Stimulated activated CD8-positive, alpha-beta memory T cell treated with anti-CD3 and anti-CD28 coated beads, Interleukin-15, amount 100 ng/mL, for 4 hours (primary cell): ENCODE measurements at places on chromosomes 1 and 21.
A peak's percentile ranks its signal among the peaks of the same experiment; 100 is the strongest.

DNA sequence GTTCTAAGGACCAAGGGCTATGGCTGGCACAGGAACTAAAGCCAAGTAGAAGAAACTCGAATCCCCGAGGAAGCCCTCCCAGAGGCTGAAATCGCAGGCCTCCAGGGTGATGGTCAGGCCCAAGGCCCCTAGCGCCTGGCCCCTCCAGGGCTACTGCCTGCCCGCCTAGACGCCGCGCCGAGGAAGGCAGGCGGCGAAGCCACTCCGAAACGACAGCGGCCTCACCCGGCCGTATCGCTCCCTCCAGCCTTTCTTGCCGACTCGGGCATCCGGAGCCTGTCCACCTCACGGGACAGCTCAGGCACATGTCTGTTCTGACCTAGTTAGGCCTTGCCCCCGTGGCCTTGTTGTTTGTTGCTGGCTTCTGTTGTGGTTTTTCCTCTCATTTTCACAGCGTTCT, 9.7 kb upstream of the LHX8 start:
- no peak for DNase-seq

DNA sequence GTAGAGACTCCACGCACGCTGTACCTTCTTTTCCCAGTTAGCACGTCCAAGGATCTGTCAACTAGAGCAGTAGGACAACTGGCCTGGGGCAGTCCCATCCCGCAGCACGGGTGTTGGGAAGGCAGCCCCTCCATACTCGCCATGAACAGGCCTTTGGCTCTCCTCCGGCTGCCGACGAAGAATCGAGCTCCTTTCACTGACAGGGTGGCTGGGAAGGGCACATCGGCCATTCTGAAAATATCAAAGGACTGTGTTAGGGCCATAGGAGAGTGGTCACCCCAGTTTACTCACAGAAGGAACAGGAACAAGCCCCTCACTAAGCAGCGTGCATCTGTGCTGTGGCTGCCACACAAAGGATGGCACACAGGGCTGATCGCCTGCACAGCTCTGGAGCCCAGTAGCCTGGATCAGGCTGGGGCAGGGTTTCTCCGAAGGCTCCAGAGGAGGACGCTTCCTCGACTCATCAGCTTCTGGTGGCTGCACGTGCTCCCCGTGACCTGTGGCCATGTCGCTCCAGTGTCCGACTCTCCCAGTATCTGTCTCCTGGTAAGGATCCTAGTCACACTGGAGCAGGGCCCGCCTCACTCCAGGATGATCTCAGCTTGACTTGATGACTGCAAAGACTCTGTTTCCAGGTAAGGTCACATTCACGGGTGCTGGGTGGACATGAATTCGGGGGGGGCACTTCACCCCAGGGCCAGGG, 8.9 kb downstream of the KRTAP10-1 start:
- DNase-seq, result no peak

- DNase-seq, result peak; percentile 15
These were observed 240.1 kb downstream of the DISC1 start for GRCh38 chr1:231866392-231867331.

GRCh38 chr21:45806042-45806441, 162.5 kb downstream of the PCBP3 start:
- no peak for DNase-seq

- DNase-seq, result no peak
These were observed 800 bp upstream of the FAM163A start for GRCh38 chr1:179742291-179742690.

DNA sequence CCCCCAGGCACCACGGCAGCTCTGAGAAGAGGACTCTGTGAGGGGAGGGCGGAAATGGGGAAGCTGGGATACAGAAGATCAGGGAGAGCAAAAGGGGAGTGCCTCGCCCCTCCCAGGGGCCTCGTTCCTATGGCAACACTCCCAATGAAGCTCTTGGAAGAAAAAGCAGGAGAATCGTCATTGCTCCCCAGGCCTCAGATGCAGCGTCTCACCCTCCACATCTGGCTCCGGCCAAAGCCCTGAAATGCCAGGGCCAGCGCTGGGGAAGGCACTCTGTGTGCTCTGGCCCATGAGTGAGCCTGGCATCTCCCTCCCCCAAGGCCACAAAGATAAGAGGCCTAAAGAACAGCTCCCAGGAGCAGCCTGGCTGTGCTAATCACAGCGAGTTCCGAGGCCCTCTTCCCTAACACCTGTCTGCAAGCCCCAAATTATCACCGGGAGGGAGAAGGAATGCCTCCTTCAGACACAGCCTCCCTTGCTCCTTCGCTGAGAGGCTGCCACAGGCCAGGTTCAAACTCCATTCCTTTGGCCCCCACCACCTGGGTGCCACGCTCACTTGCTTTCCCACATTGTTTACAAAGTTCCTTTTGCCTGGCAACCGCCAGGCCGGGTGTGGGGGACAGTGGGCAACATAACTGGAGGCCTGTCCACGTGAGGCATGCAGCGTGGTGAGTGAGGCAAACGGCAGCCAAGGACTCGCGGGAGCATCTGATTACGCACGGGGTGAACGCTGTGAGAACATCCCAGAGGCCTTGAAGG, 27.8 kb downstream of the ECE1 start:
- DNase-seq, result no peak

GRCh38 chr1:204754821-204755220, 69.3 kb upstream of the LRRN2 start:
- no peak for DNase-seq

DNA sequence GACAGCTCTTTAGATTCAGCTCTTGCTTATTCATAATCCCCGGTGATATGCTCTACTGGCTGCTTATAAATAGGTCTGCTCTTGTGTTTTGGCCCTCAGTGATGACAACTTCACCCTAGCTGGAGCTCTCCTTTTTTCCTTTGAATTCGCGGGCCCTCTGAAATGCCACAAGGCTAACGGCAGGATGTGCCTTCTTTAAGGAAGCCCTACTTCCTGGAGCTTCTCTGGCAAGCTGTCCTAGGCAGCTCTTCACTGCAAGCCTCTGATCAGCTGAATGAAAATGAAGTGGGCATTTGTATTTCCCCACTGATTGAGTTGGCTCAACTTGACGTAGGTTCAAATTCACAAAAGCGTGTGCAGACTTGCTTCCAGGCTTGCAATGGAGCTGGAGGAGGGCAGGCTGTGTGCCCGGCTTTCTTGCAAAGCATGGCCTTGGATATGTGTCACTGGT, 22.2 kb downstream of the SGIP1 start:
- DNase-seq, result no peak

DNA sequence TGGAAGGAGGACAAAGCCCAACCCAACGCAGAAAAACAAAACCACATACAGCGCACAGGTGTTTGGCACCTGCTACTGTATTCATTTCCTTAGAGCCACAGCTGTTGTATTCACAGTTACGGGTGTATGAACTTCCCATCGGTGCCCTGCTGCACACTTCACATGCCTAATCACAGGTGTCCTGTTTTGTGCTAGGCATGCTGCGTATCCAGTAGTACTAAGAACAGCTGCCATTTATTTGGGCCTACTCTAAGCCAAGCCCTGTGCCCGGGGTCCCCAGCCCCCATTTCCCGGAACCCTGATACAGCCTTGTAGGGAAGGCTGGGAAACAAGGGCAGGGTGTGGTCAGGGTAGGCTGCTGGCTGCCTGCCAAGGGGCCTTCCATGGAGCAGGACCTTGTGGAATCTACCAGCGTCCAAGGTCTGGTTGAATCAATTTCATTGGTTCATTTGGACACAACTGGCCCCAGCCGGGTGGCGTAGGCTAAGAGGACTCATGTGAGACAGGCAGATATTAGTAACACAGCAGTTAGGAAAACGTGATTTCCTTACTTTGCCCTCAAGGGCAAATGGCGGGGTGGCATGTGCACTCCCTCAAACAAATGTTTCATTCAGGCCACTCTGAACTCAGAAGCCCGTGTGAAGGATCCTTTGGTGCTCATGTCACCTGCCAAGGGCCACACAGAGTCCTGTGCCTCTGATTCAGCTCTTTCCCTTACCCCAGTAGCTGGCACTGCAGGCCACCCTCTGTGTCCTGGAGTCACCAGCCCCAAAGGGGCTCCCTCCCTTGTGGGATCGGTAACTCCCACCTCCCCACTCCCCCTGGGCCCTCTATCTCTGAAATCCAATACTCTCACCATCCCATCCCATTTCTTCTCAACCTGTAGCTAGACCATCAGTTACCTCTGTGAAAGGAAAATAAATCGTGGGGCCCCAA, 986 bp upstream of the RNF186 start:
- DNase-seq, result no peak

DNA sequence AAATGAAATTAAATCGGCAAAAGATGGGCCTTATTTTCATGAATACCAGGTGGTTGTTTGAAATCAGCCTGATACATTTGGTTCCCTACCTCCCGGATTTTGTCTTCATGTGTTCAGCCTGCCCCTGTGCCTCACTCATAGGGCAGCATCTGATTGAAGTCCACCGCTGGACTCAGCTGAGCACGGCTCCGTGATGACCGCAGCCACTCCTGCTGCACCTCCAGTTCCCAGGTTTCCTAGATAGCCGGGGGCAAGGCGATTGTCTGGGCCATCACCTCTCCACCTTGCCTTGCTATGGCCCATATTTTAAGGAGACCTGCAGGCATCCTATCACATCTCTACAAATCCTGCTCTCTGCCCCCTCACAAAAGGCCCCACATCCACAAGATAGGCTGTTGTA, 563.8 kb downstream of the NUF2 start:
- DNase-seq, result no peak

DNA sequence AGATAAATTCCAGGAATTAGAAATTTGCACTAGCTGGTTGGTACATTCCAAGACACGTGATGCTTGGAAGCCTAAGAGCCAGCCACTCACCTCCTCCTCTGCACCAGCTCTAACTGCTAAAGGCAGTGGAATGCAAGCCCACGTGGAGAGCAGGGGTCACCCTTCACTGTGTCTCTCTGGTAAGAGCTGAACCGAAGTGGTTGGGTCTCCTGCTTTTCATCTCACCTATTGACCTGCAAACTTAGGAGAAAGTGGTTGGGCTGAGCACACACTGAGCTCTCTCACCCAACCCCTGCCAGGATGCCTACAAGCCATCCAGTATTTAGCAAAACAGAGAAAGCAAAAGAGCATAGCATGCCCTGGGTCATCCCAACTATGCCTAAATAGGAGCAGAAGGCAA, 19.3 kb downstream of the HAO2 start:
- DNase-seq, result no peak
